Uterus (tissue), 4 donors: ENCODE measurements at places on chromosomes 7 and 10. TPM values are rescaled to one million over a fixed set of nuclear protein-coding genes. Genes with fewer than 3 reads are reported as not detected.

GRCh38 chr7:8143151-8143874, 118.7 kb downstream of the ICA1 start:
- no peak overlapping the region for H3K27ac ChIP-seq
- DNase-seq = no peak
- no peaks in the 10 kb centered on the region for H3K4me1 ChIP-seq
- H3K4me3 ChIP-seq = no peak overlapping the region

DNA sequence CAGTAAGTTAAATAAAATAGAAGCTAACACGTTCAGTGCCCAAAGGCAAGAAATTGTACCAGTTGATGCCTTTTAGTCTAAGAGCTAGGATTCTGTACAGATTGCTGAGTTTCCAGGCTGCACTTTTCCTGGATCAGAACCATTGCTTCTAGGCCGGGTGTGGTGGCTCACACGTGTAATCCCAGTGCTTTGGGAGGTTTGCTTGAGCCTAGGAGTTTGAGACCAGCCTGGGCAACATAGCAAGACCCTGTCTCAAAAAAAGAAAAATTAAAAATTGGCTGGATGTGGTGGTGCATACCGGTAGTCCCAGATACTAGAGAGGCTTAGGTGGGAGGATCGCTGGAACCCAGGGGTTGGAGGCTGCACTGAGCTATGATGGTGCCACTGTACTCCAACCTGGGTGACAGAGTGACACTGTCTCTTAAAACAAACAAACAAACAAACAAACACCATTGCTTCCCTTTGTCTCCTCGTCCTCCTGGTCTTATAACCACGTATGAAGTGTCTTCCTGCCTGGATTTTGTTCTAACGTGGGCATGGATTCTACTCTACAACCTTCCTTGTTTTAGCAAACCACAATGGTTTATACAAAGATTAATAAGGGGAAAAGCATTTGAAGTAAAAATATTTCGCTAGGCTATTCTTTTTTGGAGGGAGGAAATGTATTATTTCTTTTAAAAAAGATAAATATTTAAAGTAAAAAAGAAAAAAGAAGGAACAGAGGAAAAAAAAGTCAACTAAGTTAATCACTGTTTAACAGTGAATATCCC, 9.7 kb upstream of the CCNY start:
- H3K27me3 ChIP-seq = no peaks in the 10 kb centered on the region
- H3K4me3 ChIP-seq = no peak overlapping the region
- no peak for DNase-seq
- H3K4me1 ChIP-seq = no peaks in the 10 kb centered on the region
- no peaks in the 10 kb centered on the region for H3K36me3 ChIP-seq

GRCh38 chr10:61900829-61901792, at the start of gene ARID5B:
Gene ARID5B, plus strand, starts transcription at chr10:61901699. Its CDS starts 11 bp downstream, at chr10:61901710.
- H3K4me1 ChIP-seq = no peaks in the 10 kb centered on the region
- no peaks in the 10 kb centered on the region for H3K27me3 ChIP-seq
- H3K4me3 ChIP-seq = peak within 1 kb of the TSS; percentile 75
- H3K36me3 ChIP-seq = no peaks in the 10 kb centered on the region
- peak within 1 kb of the TSS; percentile 100 for H3K27ac ChIP-seq

- peak; percentile 37 for DNase-seq
- peak overlapping the region; percentile 26 for H3K27ac ChIP-seq
- H3K4me3 ChIP-seq = no peak overlapping the region
- H3K27me3 ChIP-seq = no peaks in the 10 kb centered on the region
- no peaks in the 10 kb centered on the region for H3K36me3 ChIP-seq
- no peaks in the 10 kb centered on the region for H3K4me1 ChIP-seq
Observed at GRCh38 chr7:23333671-23334246, 34.6 kb downstream of the MALSU1 start.

- DNase-seq = peak; percentile 10
- no peaks in the 10 kb centered on the region for H3K36me3 ChIP-seq
- H3K4me3 ChIP-seq = no peak overlapping the region
Observed at GRCh38 chr7:30977896-30978564, 14.3 kb downstream of the GHRHR start.

GRCh38 chr7:44978511-44979366, at the start of gene MYO1G:
Gene MYO1G, minus strand, starts transcription at chr7:44979015. Its CDS starts 54 bp downstream, at chr7:44978961.
- H3K4me1 ChIP-seq = no peaks in the 10 kb centered on the region
- H3K4me3 ChIP-seq = no peak within 1 kb of the TSS
- no peaks in the 10 kb centered on the region for H3K36me3 ChIP-seq
- no peak within 1 kb of the TSS for H3K27ac ChIP-seq

DNA sequence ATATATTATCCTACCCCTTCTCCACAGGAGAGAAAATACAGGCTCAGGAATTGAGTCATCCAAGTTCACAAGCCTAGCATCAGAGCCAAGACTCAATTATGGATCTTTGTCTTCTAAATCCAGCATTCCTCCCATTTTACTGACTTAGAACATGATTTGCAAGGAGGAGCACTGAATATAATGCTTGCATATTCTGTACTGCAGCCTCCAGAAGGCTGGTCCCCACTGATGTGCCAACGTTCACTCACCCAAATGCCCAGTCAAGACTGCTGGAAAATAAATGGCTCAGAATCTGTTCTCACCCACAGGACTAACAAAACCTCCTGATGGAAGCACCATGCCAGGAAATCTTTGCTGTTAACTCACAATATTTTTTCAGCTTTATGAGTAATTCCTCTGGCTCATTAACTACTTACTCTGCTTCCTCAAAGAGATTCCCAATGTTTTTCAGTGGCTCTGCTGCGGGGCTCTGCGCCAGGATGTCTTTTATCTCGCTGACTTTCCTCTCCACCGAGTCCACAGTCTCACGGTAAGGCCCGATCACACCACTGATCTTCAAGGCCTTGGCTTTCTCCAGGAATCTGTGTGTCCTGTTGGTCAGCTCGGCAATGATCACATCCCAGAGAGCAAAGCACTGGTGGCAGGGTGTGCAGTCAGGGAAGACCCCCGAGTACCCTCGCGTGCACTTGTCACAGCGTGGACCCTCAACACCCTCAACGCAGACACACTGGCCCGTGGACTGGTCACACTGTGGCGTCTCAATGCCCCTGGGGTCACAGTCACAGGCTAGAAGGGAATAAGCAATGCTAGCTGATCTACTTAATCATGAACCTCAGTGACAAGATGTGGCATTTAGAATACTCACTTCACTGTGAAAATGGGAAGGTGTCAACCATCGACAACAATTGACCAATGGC, 48.8 kb downstream of the DLD start:
- H3K27ac ChIP-seq = peak overlapping the region; percentile 90
- peaks cover 10% of the 10 kb centered on the region for H3K4me1 ChIP-seq
- H3K27me3 ChIP-seq = no peaks in the 10 kb centered on the region

DNA sequence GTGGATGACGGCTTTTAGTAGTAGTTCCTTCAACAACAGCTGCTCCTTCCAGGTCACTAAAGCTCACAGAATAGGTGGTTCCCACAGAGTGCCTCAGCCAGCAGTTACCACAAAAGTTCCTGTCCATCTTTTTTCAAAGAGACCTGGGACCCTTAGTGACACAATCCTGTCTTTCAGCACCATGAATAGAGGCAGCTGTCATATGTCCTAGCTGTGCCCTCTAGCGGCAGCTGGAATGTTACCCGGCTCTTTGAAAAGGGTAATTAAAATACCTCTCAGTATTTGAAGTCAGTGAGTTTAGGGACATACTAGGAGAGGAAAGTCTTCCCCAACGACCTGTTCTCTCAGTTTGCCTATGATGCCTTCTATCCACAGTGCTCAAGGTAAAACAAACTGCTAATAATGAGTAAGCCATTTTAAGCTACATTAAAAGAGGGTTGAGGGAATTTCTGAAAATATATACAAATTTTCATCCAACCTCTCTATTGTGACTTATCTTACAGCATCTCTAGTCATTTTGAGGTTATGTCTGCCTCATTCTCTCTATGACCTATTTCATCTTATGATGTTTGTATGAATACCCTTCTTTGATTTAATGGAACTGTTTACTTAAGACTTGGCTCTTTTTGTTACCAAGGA, 290.8 kb downstream of the NXPH1 start:
- DNase-seq = no peak
- no peak overlapping the region for H3K27ac ChIP-seq
- H3K36me3 ChIP-seq = no peaks in the 10 kb centered on the region
- H3K4me1 ChIP-seq = no peaks in the 10 kb centered on the region

DNA sequence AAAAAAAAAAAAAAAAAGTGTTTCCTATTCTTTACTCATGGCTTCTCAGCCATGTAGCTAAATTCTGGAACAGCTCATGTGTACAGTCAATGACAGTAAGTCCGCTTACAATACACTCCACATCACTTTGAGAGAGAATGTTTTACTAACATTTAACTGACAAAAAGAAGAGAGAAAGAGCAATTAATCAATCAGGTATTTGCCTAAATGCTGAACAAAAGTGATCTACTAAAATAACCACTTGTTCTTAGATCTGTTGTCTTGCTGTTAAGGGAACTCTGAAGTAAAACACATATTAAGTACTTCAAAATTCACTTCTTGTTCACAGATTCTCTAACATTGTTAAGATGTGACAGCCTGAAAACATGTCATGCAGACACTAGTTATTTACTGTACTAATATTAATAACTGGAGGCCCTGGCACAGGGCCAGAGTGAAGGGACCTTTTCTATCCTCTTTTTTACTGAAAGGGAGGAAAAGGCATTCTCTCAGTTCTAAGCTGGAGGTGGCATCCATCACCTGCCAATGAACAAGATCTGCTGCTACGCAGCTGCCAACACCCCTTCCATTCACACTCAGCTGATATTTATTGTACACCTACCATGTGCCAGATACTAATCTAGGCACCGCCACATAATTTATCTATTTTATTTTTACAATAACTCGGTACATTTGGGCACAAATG, 72.6 kb downstream of the AHR start:
- no peak overlapping the region for H3K27ac ChIP-seq
- H3K36me3 ChIP-seq = no peaks in the 10 kb centered on the region
- H3K27me3 ChIP-seq = no peaks in the 10 kb centered on the region
- no peak for DNase-seq
- H3K4me3 ChIP-seq = no peak overlapping the region
- H3K4me1 ChIP-seq = peaks cover 6% of the 10 kb centered on the region

DNA sequence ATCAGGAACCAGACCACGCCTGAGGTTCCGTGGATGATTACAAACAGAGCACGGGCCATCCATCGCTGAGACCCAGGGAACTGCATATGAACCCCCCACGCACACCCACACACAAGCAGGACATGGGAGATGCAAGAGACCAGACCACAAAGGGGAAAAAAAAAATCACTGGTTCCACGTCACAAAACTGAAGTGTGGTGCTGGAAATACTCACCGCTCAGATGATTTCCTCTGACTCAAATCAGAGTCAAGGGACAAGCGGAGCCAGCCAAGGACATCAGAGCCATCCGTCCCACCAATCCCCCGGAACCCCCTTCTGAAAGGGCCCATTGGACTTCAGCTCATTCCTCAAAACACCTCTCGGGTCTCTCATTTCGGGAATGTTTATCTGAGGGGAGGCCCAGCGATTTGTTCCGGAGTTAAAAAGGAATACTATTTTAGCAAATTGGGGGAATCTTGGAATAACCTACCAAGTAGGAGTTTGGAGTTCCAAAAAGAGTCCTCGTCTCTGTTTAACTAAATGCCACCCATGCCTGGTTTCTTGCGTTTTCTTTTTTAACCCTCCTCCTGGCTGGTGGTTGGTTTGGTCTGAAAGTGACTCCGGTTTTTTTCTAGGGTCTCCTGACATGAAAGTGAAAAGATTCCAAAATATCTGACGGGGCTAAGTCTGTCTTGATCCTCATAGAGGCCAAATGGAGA, 15.0 kb downstream of the SNX8 start:
- H3K27me3 ChIP-seq = no peaks in the 10 kb centered on the region
- H3K27ac ChIP-seq = peak overlapping the region; percentile 60
- no peaks in the 10 kb centered on the region for H3K36me3 ChIP-seq
- H3K4me3 ChIP-seq = no peak overlapping the region

DNA sequence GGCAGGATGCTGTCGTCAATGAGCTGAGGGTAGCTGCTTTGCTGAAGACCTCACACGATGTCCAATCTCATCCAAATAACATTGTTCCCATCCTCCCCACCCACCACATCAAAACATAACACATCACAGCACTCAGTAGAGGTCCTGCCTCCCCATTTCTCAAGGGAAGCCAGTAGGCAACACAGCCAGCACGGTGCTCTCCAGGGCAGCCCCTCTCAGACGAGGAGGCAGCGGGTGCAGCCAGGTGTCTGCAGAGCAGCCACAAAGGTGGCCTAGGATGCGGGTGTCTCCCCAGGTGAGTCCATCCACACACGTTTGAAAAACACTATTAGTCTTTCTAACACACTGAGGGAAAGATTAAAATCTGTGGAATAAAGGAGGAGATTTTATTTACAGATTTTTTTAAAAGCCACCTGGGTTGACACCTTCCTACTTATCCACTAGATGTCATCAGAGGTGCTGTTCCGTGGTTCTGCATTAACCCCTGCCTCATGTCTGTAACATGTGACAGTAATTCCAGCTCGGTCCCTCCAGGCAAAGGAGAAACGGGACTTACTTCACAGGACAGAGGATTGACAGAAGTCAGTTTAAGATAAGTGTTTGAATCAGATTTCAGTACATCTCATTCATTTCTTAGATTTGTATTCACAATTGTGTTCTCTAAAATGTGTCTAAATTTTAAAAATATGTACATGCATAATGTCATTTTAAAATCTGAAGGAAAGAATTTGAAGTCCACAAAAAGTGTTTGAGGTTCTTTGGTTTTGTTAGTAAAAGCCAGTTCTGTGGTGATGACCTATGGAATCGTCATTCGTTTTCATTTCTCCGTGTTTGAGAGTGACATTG, 68.0 kb downstream of the LANCL2 start:
- no peaks in the 10 kb centered on the region for H3K4me1 ChIP-seq
- H3K27me3 ChIP-seq = no peaks in the 10 kb centered on the region
- H3K36me3 ChIP-seq = no peaks in the 10 kb centered on the region
- no peak overlapping the region for H3K4me3 ChIP-seq
- no peak for DNase-seq

DNA sequence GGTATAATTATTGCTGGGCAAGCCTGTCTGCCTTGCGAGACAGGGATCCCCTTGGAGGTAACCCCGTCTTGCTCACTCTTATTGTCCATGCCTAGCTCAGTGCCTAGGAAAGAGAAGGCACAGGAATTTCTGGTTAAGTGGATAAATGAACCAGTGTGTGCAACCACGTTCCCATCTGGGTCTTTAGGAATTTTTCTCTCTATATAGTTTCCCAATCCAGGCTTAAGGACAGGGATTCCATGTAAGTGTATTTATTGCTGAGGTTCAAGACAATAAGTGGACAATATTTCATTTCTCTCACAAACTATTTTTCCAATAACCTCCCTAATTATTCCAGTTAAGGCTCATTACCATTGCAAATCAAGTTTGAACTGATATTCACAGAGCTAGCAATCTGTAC, 8.9 kb upstream of the ADAM12 start:
- H3K4me3 ChIP-seq = no peak overlapping the region
- H3K27ac ChIP-seq = no peak overlapping the region
- H3K4me1 ChIP-seq = no peaks in the 10 kb centered on the region
- H3K27me3 ChIP-seq = no peaks in the 10 kb centered on the region
- no peaks in the 10 kb centered on the region for H3K36me3 ChIP-seq

- DNase-seq = no peak
- H3K27ac ChIP-seq = peak overlapping the region; percentile 78
- H3K36me3 ChIP-seq = no peaks in the 10 kb centered on the region
Observed at GRCh38 chr10:79183468-79183865, 114.7 kb downstream of the ZMIZ1 start.

- peak overlapping the region; percentile 25 for H3K27ac ChIP-seq
- H3K4me3 ChIP-seq = no peak overlapping the region
- no peaks in the 10 kb centered on the region for H3K27me3 ChIP-seq
- H3K36me3 ChIP-seq = no peaks in the 10 kb centered on the region
- H3K4me1 ChIP-seq = peaks cover 7% of the 10 kb centered on the region
Observed at GRCh38 chr7:92634924-92635519, 44.8 kb upstream of the FAM133B start.

The VSIR gene
- 18.9 TPM for total RNA-seq

The SLC26A3 gene
- 1.0 TPM for total RNA-seq

The SPDYE11 gene
- total RNA-seq = not detected

The DRGX gene
- total RNA-seq = not detected

The LIPM gene
- not detected for total RNA-seq

The LEP gene
- total RNA-seq = not detected

The ZNF775 gene
- total RNA-seq = not detected

The DDX56 gene
- total RNA-seq = 47.5 TPM

The PRPS1L1 gene
- total RNA-seq = not detected

The FAM25C gene
- not detected for total RNA-seq
